Stimulated activated CD8-positive, alpha-beta memory T cell treated with anti-CD3 and anti-CD28 coated beads, Interleukin-7, amount 100 ng/mL, for 4 hours (primary cell): ENCODE measurements at places on chromosomes 3 and 15.

- DNase-seq: no peak
Measured at GRCh38 chr3:101972430-101973162, 123.3 kb downstream of the NFKBIZ start.

- no peak for DNase-seq
Measured at GRCh38 chr3:117920253-117920898, 1114.3 kb downstream of the IGSF11 start.

DNA sequence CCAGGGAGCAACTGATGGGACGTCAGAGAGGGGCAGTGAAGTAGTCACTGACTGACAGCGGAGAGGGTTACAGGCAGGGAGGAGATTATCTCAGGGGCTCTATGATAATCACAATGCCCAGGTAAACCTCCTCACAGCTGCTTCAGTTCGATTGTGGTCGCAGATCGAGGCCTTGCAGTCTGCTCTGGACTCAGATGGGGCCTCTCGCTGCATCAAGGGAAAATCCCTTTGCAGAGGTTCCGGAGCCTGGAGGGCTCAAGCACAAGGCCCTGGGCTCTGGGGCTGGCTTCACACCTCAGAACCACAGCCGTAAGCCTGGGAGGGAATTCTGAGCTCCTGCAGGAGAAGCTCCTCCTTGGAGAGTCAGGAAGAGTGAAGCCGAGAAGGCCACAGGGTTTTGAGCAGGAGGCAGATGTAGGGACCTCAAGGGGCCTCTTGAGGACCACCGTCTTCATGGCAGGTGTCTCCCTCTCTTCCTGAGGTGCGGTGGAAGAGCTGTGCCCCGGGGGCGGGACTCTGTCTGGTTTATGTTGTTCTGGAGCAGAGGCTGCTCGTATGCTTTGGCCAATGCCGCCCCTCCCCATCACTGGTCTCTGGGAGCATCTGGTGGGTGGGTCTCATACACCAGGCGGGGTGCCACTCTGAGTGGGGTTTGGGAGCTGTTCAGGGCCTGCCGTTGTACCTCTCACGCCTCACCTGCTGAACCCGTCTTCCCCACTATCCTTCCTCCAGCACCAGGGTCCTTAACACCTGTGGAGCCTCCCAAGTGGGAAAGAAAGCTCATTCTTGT, 19.5 kb upstream of the SNRPA1 start:
- no peak for DNase-seq

- no peak for DNase-seq
Measured at GRCh38 chr3:37991823-37992222, 1.2 kb downstream of the VILL start.

GRCh38 chr3:161273589-161274218, 52.6 kb downstream of the NMD3 start:
- DNase-seq: no peak

GRCh38 chr3:163722405-163722804, 1355.9 kb downstream of the SI start:
- no peak for DNase-seq

DNA sequence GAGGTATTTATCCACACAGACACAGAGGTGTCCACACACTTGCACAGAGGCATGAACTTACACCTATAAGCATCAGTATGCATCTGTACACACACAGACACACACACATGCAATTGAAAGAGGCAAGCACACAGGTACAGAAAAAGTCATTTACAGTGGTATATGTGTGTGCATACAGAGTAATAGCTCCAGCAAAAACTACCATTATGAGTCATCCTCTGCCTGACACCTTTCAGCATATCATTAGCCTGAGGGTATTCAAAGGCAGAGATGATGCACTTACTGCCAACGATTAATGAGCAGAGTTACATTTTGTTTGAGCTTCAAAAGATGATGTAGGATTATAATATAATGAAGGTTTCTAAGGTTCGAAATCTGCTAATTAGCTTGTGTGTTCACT, 100.3 kb upstream of the TPRG1 start:
- no peak for DNase-seq

GRCh38 chr15:89326316-89326715, 8.3 kb downstream of the POLG start:
- no peak for DNase-seq
